ENCODE measurements at places on chromosomes 12 and 14. TPM values are rescaled to one million over a fixed set of nuclear protein-coding genes. Genes with fewer than 3 reads are reported as not detected.

DNA sequence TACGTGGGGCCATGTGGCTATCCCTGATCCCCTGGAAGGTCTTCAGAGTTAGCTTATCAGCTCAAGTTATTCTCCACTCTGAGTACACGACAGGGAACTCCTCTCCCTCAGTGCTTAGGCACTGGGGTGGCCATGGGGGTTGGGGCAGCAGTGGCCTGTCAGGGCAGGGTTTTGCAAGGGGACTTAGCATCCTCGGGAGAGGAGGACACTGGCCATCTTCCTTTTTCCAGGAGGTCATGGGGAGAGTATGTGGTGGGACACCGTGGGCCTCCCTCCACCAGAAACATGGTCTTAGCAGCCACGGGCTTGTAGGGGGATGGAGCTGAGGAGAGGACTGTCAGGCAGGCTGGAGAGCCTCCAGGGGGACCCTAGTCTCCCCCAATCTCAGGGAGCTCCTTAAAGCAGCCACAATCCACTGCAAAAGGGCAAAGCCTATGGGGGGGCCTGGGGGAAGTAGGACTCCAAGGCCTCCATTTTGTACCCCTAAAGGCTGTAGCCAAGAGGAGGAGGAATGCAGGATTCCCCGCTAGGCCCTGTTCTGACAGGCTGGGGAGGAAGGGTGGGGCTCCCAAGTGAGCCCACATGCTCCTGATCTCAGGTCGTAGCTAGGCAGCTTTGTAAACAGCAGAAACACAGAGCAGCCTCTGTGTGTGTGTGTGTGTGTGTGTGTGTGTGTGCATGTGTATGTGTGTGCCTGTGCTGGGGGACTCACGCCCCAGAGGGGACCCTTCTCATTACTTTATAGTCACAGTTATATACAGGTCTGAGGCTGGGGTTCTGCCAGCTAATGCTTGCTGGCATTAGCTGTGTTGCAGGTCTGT is 36.6 kb downstream of the KRT80 start:
- no peak for DNase-seq

Gene KLRK1
- total RNA-seq = not detected

DNA sequence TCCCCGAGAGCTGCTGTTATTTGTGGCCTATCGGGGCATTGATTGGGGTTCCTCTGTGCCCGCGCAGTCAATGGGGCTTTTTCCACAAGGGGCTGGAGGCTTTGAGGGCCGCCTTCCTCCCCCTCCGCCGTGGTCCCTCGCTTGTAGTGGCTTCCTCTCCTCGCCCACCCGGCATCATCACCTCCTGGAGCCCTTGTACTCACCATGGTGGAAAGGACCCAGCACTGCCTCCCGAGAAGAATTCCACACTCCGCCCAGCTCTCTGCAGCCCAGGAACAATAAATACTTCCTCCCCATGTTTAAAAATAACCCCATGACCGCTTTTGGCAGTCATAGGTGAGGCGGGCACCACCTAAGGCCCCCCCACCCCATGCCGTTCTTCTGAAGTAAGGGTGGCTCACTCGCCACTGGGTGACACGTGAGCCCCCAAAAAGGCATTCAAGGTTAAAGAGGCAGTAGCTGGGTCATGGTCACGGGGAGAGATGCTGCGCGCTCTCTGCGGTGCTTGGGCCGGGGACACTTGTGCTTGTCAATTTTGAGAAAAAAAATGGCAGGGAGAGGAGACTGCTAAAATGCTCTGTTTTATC is at the start of gene MYL2:
TSS of gene MYL2 (minus strand) at position 256 of the 587 bp plus-strand sequence. CDS start at position 206, 50 bp downstream.
- DNase-seq = no peak

Gene CRIP1
- 7.7 TPM for total RNA-seq

Gene KIF5A
- total RNA-seq = 21.3 TPM

Gene CMA1
- not detected for total RNA-seq

DNA sequence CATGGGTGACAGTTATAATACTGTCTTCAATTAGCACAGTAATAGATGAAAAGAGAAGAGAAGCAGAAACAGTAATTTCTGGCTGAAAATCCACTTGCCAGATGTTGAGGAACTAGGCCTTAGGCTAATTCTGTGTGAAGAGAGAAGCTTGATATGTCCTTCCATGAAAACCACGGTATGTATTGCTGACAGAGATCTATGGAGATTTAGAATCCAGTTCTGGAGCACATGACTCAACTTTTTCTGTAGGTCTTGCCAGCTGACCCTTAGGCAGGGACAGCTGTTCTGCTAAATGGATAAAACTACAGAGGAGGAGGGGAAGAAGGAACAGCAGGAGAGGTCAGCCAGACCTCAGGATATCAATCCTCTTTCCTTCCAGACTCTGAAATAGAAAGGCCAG is 211.5 kb downstream of the PRKD1 start:
- DNase-seq = no peak

GRCh38 chr12:116717466-116718437 is 20.1 kb downstream of the SPRING1 start:
- DNase-seq = no peak

DNA sequence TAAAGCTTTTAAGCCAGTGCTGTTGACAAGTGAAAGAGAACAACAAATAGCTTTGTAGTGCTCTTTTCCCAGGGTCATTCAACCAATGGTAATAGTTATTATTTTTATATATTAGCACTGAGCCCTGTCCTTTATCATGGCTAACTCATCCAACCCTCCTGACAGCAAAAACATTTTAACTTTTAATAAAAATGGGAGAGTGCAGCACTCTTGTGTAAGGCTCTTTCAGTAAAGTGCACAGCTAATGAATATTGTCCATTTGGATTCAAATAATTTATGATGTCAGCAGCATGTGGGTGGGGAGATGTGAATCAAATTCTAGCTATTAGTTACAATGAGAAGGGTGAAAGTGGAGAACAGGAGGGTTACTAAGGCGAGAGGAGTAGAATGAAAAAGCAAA is 185.7 kb downstream of the SOX5 start:
- no peak for DNase-seq

Gene HOXC12
- total RNA-seq = not detected

DNA sequence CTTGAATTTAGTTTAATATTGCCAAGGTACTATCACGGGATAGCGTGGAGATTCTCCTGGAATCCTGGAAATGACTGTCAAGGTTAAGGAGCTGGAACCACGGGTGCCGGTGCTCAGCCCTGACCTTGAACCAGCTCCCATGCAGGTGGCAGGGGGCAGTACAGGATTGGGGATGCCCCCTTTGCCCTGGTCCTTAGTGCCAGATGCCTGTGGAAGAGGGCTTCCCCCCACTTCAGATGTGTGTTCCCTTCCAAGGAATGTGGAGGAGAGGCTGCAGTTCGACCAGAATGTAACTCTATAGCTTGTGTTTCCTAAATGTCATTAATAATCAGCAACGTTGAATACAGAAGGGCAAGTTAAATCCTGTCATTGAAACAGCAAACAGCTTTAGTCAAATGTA is 258.9 kb downstream of the VRK1 start:
- peak; percentile 26 for DNase-seq

GRCh38 chr14:25411781-25412757 is 362.1 kb upstream of the STXBP6 start:
- DNase-seq = peak; percentile 71

Gene RFX4
- 2.1 TPM for total RNA-seq

Gene WNT1
- not detected for total RNA-seq

Gene PMEL
- 108 TPM for total RNA-seq

- no peak for DNase-seq
Observed at GRCh38 chr12:26790645-26790994, 42.4 kb downstream of the ITPR2 start.

Gene IAPP
- not detected for total RNA-seq

- DNase-seq = no peak
Observed at GRCh38 chr12:2877953-2878732, 1.1 kb downstream of the RHNO1 start.

DNA sequence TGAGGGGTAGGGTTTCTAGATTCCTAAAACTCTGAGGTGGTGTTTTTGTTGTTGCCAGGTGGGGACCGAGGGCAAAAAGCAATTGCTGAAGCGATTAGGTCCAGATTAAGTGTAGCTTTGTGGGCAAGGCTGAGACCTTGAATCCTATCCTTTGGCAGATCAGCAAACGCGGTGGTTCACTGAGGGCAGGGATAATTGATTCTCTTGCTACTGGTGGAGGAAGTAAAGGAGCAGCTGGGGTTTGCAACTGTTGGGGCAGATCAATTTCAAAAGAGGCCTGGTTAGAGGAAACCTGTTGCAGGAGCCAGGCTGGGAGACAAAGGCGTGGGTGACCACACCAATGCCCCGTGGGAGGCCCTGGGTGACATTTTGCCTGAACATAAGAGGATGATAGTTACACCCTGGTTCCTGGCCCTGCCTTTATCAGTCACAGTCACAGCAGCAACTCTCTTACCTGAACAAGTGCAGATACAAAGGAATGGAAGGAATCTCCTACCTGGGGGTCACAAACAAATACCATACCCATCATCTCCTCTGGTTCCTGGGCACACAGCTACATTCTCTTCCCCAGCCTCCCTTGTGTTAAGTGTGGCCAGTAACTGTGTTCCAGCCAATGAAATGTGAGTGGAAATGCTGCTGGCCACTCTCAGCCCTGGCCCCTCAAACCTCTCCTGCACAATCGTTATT is 43.3 kb upstream of the RASSF3 start:
- DNase-seq = peak; percentile 24

GRCh38 chr14:90639641-90640040 is 176.6 kb downstream of the TTC7B start:
- no peak for DNase-seq

Gene GNPTAB
- total RNA-seq = 58.3 TPM

- DNase-seq = peak; percentile 17
Observed at GRCh38 chr12:75560167-75560566, 48.8 kb upstream of the KRR1 start.

GRCh38 chr12:23528316-23528715 is 421.2 kb downstream of the SOX5 start:
- DNase-seq = peak; percentile 8

Gene CIT
- 47.8 TPM for total RNA-seq

Gene P2RX2
- total RNA-seq = 3.0 TPM

All from GM23338 (cell line).